ENCODE measurements at places on chromosomes 7 and 10.

DNA sequence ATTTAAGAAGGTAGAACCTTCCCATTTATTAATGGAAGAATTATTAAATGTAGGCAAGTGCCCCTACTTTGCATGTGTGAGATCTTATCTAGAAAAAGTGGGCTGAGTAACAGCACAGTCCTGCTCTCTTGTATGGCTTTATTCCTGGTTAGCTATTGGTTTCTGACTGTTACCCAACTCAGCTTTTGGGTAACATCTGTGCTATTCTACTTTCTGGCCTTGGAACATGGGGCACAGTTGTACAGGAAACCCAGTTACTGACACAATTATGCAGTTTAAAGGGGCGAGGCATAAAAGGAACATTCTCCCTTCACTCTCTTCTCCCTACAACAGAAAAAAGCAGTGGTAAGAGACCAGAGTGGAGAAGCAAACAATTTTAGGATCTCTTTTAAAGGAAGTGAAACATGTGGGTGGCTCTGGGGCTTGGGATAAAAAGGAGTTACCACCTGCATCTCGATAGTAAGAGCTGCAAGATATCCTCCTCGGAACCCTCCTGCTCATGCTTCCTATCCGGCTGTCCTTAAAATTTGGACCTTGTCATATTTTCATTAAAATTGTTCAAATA lies 16.0 kb downstream of the NUDT5 start:
- no peak for DNase-seq

GRCh38 chr7:23017309-23017708 lies 3.4 kb upstream of the HYCC1 start:
- no peak for DNase-seq

DNA sequence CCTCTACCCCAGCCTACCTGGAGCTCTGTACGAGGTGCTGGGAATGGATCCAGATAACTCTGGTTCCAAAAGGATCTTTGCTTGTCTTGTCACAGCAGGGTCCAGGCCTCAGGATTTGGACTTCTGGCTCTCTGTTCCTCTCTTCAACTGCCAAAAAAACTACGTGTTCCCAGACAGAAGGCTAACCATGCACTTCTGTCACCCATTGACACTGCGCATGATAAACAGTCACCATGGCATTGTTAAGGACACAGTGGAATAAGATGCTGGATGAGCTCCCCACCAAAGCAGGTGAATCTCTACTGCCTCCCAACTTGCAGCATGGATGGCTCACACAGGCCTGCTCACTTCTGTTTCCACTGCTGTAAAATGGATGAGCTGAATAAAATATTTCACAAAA lies 637.9 kb downstream of the TNS3 start:
- DNase-seq: no peak

DNA sequence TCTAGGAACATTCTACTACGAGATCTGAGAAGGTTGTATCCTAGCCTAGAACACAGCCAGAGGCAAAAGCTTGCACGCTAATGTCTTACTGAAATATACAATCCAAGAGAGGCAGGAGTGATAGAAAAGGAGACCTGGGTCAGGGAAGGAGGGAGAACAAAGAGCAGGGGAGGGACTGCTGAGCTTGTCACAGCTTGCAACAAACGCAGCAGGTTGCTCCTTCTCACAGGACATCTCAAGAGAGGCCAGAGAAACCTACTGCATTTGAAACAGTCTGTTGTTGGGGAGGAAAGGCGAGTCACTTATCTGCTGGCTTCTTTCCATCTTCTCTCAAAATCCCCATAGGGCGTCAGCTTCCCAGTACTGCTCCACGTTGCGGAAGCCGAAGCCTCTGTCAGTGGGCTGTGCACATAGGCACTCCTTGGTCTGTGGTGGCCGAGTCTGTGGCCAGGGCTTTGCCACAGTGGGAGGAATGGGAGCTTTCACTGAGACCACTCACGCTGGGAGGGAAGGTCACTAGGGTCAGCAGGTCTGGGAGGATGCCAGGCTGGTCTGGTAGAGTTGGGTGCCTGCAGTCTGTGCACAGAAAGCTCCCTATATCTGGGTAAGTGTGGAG lies 25.8 kb upstream of the GPNMB start:
- DNase-seq: no peak

GRCh38 chr7:151342811-151343210 lies 1.2 kb downstream of the NUB1 start:
- no peak for DNase-seq

DNA sequence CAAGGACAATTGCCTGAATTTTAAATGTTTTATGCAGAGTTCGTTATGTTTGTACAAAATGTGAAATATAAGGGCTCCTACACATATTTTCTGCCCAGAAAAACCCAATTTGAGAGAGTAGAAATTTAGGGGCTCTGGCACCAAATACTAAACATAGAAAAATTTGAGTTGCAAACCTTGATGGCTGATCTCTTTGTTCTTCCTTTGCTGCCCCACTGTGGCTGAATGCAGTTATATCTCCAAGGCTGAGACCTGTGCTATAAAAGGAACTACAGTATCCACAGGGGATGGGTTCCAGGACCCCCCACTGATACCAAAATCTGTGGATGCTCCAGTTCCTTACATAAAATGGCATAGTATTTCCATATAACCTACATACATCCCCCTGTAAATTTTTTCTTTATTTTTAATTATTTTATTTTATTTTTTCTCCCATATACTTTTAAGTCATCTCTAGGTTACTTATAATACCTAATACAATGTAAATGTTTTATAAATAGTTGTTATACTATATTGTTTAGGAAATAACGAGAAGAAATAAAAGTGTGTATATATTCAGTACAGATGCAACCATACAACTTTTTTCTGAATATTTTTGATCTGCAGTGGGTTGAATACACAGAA lies 22.5 kb downstream of the CFAP43 start:
- no peak for DNase-seq

DNA sequence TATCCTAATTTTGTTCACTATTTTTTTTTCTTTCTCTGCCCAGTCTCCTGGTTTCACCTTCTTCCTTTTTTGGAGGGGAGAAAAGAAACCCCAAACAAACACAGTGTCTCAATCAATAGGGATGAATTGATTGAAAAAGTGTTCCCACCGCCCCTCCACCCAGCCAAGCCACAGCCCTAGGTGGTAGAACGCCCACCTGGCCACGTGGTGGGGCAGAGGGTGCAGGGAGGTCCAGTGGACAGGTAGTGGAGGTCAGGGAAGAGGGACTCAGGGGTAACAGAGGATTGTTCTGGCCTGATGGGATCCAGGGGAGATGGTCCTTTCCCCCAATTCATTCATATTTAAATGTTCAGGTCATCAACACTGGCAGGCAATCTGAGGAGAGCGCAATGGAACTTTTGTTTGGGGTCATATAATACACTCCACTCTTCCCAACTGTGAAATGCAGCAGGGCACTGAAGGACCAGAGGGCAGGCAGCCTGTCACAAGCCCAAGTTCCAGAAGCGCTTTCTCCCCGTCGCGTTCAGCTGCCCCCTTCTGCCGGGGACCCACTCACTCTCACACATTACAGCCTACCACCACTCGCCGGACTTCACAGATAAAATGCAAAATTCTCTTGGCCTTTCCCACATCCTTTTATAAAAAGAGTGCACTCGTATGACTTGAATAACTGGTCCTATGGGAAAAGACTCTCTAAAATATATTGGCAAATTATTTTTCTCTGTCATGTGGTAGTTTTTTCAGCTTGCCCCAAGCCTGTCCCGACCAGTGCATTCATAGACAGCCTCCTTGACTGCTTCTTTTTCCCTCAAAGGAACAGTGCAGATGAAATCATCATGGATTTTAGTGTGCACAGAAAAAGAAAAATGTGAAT lies 1.6 kb downstream of the INHBA start:
- no peak for DNase-seq

GRCh38 chr7:70673778-70674570 lies 458.0 kb upstream of the GALNT17 start:
- no peak for DNase-seq

- DNase-seq: no peak
Measured at GRCh38 chr10:129025787-129026186, 441.3 kb upstream of the MGMT start.

DNA sequence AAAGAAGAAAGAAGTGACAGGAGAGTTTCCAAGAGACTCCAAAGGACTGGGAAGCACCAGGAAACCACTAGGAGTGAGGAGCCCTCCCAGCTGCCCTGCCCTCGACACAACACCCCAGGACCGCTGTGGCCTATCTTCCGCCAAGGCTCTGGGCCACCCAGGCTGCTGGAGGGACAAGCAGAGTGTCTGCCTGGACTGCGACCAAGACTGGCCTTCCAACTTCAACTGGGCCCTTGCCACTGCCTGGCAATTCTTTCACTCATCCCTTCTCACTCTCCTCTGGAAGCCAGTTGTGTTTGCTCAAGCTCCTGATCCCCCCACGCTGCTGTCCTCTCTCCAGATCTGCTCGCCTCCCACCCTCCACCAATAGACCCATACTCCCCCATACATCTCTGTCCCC lies 10.2 kb downstream of the KIAA1549 start:
- DNase-seq: no peak

DNA sequence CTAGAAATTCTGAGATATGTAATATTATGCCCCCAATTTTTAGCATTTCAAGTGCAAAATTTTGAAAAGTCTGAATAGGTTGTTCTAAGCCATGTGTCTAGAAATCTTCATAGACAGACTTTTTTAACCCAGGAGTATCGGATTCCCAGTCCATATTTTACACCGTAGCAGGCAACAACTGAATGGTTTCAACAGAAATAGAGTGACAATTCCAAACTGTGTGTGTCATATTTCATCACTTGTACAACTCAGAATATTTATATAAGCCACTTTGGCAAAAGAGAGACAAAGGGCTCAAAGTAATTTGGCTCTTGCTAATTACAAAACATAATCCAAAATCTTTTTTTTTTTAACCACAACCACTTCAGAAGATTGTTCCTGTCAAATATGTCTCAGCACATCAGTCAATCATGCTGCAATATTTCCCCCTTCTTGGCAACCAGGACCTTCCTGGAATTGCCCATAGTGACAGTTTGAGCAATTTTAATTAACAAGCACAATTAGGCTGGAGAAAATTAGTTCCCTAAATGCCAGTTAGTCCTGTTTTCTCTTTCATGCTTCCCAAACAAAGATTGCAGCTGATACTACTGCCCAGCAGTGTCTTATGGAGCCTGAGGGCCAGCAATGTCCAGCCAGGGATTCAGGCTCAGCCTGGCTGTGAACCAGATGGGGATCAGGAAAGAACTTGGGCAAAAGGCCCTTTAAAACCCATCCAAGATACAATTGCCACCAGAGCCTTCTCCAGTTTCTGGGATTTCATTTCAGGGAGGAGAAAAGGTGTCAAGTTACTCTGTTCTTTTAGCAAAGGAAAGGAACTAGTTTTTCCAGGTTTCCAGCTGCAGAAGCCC lies 533.3 kb upstream of the GHITM start:
- no peak for DNase-seq

DNA sequence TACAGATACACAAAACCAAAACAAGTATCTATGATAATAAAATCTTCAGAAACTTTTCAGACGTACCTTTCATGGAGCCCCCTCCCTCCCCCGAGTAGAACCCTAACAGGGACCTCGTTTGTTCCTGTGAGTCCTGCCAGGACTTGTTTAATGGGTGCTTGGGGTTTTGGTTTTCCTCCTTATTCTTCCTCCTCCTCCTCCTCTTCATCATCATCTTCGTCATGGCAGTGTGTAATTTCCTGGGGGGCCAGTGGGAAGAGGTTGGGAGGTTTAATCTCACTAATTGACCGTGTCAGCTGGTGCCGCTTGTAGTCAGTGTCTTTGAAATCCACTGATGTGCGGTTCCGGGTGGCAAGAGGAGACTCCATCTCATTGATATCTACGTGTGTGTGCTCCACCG lies 103.6 kb downstream of the NT5C2 start:
- no peak for DNase-seq

DNA sequence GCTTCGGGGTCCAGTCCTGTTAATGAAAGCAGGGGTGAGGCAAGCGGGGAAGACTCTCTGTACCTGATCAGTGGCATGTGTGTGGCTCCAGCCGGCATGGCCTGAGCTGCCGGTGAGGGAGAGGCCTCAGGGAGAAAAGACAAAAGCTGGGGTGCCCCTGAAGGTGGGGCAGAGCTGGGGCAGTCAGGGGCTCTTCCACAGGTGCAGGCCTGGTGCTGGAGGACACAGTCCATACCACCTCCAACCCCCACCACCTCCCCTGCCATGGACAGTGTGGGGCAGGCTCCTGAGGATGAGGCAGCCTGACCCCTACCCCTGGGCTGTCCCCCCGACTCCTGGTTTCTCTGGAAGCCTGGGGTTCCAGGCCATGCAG lies 129.5 kb downstream of the LHPP start:
- peak; percentile 9 for DNase-seq

- no peak for DNase-seq
Measured at GRCh38 chr7:30678805-30679204, 3.5 kb downstream of the CRHR2 start.

DNA sequence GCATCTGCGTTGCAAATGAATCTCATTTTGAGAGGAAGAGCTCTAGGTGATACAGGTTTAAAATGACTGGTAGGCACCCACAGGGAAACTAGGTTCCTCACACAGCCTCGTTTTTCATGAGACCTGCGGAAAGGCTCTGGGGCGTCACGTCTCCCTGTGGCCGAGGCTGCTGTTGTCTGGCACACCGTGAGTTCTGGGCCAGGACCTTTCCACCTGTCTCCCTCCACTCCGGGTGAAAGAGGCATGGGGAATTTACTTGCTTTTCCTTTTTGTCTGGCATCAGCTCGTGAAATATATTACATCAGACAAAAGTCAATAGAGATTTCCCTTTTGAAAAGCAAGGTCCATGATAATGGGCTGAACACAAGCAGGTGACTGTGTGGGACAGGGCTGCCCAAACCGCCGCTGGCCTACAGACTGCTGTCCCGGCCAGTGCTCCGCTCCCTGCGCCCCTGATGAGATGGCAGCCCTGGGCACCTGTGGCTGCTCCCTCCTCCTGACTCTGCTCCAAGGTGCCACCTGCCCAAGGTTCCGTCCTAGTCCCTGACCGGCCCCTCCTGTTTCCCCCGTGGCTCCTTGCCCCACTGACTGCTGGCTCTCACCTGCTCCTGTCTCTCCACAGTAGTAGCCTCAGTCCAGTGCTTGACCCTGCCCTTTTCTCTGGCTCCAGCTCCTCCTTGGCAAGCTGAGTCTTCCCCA lies 109.6 kb downstream of the NKX6-2 start:
- no peak for DNase-seq

- no peak for DNase-seq
Measured at GRCh38 chr10:98217801-98218200, 50.2 kb downstream of the LOXL4 start.

DNA sequence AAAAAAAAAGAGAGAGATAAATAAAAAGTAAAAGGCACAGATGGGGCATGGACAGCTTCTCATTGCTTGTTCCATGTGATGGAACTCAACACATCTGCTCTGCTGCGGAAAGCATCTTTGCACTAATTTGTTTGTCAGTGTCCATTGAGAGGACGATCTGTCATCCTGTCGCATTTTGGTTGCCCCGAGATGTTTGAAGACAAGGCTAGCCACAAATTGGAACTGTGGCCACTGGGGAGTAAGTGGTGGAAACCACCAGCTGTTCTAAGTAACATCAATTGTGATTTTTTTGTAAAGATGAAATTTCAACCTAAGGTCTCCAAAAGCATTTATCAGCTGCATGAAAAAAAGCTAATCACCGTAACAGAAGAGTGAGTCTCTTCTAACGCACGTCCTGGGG lies 312.7 kb downstream of the ADARB2 start:
- DNase-seq: no peak
